ENCODE measurements at places on chromosomes 13 and 19.
A peak's percentile ranks its signal among the peaks of the same experiment; 100 is the strongest.

GRCh38 chr13:113787694-113788093 lies 28.7 kb downstream of the TMEM255B start:
- DNase-seq = no peak

GRCh38 chr13:97757807-97758206 lies 195.7 kb upstream of the IPO5 start:
- DNase-seq = no peak

DNA sequence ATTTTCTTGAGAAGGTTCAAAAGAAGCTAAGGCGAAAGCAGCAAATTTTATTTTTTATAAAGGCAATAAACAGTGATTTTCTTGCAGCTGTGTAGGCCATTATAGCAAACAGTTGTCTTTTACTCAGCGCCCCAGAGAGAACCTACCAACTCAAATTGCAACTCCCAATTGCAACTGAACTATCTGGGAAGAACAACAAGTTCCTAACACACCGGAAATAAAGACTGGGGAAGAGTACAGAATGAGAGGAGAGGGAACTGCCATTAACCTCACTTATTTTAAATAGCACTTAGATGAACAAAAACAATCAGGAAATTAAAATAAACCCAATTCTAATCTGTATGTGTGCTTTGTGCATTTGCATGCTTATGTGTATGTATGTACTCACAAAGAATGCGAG lies 171.1 kb downstream of the KCTD12 start:
- no peak for DNase-seq

GRCh38 chr13:20567881-20568528 lies 1.0 kb downstream of the IFT88 start:
- no peak for DNase-seq

- no peak for DNase-seq
These were observed 892.9 kb downstream of the OLFM4 start for GRCh38 chr13:53921473-53921872.

DNA sequence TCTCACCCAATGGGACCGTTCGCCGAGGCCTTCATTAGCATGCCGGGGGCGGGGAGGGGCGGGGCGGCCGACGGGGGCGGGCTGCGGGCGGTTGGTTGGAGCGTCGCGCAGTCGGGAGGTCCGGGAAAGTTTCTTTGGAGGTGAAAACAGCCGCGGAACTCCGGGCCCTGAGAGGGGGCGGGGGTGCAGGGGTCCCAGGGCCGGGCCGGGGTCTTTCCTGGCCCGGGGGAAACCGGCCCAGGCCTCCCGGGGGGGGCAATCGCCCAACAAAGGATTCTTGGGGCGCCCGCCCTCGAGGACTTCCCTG lies at the start of gene HMG20B:
Gene HMG20B (plus strand): TSS at position 90 of the 307 bp plus-strand sequence. CDS start 366 bp downstream, outside the sequence.
- DNase-seq = no peak

- no peak for DNase-seq
These were observed 1357.9 kb downstream of the SLITRK5 start for GRCh38 chr13:89029062-89029461.

DNA sequence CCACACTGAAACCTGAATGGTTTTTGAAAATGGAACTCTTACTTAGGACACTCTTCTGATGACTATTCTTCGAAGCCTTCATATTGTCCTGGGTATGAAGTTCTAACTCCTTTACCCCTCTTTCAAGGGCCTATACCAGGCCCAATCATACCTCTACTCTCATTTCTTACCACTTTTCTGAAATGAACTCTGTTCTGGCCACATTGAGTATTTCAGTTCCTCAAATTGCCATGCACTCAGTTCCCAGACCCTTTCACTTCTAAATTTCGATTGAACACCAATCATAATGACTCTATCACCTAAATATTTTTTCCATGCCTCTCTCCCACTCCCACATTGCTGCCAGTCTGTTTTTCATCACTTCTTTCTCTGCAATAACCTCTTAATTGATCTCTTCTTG lies 53.7 kb downstream of the LACC1 start:
- no peak for DNase-seq

GRCh38 chr19:46515879-46516350 lies 20.2 kb upstream of the PNMA8B start:
- no peak for DNase-seq

- peak; percentile 5 for DNase-seq
These were observed 14.5 kb upstream of the ATP11A start for GRCh38 chr13:112675366-112675756.

GRCh38 chr19:24062190-24062589 lies 24.8 kb upstream of the ZNF254 start:
- DNase-seq = no peak

GRCh38 chr13:23025864-23026608 lies 154.7 kb upstream of the SGCG start:
- no peak for DNase-seq

DNA sequence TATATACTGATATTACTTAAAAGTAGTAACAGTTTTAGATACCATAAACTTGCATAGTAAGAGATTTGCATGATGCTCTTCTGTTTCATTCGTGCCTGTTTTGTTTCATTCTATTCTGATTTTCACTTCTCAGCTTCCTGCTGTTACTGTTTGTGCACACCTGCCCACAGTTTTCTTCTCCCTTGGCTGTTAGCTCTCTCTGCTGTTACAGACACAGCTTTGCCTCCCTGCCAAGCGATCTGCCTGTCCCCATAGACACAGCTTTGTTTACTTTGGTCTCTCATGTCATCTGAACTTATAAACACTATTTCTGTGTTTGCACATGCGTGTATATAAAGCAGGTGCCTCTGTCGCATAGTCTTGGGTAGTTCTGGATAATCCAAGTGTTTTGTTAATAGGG lies 21.4 kb upstream of the UPF3A start:
- DNase-seq = no peak

DNA sequence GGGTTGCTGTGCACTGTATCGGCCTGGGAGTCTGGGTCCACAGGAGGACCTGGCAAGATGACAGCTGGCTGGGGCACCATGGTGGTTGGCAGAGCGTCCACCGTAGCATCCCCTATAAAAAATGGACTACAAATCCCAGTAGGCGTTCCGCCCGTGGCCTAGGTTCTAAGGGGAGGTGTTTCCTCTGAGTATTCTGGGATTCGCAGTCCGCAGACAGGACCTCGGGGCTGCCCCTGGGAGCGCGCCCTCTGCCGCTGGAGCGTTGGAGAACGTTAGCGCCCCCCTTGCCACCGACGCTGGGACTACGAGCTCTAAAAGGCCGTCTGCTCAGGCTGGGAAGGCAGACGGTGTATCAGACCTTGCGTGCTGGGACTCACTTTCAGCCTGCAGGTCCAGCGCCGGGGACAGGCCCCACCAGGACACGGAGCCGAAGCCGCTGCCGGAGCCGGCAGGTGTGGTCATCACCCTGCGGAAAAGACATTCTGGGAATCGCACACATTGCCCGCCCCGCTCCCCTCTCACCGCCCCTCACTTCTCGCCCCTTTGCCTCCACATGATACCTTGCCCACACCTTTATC lies 372 bp downstream of the DNAAF3 start:
- peak; percentile 91 for DNase-seq

DNA sequence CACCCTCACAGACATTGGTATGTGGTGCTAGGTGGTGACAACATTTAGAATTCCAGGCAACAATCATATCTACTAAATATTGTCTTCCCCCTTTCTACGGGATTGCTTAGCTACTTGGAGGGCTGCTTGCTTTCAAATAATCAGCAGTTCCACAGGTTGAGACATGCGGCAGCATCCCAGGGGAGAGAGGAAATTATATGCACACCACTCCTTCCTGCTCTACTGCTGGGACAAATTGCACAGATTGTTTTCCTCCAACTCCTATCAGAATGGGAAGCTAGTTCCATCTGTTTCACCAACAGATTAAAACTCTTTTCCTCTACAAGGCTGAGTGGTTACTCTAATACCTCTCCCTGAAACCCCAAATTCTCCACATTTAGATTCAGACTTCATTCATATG lies 275.4 kb downstream of the DNAJC15 start:
- no peak for DNase-seq

DNA sequence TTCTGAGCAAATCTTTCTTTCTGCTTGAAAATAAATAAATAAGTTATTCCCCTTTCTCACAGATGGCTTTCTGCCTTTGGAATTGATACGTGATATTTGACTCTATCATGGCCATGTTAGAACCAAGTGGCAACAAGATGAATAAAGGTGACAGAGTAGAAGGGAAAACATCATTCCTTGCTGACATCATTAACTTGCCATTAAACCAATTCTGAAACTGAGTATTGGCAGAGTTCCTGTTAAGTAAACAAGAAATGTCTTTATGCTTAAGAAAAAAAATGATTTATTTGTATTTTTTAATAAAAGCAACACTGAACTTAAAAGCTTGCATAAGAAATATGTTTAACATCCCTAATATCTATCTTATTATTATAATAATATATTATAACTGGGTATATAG lies 828.1 kb downstream of the PCDH9 start:
- no peak for DNase-seq

GRCh38 chr13:44058067-44058466 lies 178.4 kb downstream of the LACC1 start:
- no peak for DNase-seq

- peak; percentile 94 for DNase-seq
These were observed 868 bp upstream of the EGLN2 start for GRCh38 chr19:40797963-40798682.

DNA sequence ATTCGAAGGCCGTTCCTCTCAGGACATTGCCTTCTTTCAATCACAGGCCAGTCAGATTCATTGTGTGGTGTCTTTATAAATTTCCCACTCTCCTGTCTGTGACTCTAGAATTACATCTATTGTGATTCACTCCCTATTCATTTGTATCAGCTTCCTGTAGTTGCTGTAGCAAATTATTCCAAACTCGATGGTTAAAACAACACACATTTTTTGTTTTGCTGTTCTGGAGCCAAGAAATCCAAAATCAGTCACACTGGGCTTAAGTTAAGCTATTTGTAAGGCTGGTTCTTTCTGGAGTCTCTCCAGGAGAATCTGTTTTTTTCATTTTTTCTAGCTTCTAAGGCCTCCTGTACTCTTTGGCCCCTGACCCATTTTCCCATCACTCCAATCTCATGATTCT lies 1487.0 kb upstream of the SLC10A2 start:
- no peak for DNase-seq

DNA sequence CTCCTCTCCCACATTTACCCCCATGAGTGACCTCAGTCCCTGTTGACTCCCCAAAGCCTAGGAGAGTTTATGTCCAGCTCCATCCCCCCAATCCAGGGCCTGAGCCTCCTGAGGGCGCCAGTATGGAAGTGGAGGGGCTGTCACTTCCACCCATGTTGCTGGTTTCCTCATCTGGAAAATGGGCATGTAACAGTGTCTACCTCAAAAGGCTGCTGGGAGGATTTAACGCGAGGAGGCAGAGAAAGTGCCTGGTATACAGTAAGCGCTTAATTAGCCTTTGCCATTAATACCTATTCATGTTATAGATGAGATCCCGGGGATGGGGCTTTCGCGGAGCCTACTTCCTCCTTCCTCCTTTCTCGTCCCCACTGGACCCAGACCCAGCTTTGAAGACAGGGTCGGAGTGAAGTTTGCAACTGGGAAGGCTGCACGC lies 476 bp downstream of the TYK2 start:
- DNase-seq = no peak

GRCh38 chr13:27415116-27415515 lies 9.3 kb upstream of the GTF3A start:
- no peak for DNase-seq

DNA sequence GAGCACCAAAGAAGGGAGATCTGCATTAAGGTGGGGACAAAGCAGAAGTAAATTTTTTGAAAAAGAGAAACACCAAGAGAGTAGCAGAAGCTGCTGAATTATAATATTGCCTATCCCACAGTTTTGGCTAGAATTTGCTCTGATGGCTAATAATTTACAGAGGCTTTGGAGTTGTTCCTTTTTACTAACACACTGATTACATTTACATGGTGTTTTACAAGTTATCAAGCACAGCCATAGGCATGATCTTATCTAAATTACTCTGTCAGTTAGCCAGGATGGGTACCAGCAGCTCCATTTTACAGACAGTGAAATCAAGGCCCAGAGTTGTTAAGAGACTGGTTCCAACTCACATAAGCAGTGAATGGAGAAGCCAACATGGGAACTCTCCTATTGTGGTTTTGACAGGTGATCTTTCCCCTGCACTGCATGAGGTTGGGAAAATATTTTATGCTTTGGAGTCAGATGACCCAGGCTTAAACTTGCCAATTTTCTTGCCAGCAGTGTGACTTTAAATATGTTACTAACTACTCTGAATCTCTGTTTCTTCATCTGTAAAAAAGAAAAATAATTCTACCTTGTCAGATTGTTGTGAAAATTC lies 33.5 kb upstream of the ESD start:
- no peak for DNase-seq

DNA sequence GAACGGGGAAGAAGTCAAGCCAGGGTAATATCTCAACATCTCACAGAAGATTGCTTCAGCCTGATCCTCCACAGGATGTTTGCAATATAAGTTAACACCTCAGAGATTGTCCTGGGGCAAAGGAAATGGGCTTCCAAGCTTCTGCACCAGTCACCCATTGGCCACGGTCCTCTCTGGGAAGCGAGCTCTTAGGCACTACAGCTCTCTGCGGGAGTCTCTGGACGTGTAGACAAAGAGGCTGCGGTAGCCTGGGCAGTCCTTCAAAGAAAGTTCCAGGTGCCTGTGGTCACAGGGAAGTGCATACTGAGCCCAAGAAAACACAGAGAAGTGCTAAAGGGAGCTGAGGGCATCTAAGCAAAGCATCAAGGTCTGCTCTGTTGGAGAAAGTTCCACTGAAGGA lies 805.7 kb downstream of the DIAPH3 start:
- peak; percentile 98 for DNase-seq

DNA sequence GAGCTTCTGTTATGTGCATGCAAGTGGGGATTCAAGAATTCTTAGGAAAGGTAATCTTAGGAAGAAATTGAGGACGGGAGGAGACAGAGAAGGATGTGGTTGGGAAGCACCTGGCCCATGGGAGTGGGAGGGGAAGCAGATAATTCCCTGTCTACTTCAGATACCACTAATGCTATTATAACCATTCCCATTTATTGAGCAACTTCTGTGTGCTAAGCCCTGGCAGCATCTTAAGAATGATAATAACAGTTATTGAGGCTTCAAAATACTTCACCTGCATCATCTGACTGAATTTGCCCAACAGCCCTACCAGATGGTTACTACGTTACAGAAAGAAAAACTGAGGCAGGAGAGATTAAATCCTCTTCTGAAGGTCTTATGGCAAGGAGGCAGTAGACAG lies 1.4 kb downstream of the EPS8L1 start:
- no peak for DNase-seq

- DNase-seq = no peak
These were observed 754.9 kb downstream of the OLFM4 start for GRCh38 chr13:53783471-53783870.

DNA sequence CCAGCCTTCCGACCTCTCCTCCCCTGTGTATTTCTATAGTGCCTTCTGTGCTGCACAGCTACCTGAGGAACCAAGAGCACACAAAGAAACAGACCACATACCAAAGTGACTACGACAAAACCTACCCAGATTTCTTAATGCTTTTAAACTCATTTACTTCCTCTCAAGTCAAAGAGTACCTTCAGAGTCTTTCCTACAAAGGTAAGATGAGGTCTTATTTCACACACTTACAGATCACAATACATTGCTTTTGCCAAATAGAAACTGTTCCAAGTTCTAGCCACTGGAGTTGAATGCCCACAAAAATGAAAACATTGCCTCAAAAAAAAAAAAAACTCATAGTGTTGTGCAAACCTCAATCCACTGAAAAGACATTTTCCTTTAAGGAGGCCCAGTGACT lies 36.4 kb downstream of the TEX26 start:
- DNase-seq = no peak

Measured in islet precursor cell (in vitro differentiated cells).